HL-60 (cell line): ENCODE measurements at places on chromosomes 3 and 15.

- no peak for DNase-seq
These were observed 317.4 kb upstream of the LRRFIP2 start for GRCh38 chr3:37491776-37492175.

DNA sequence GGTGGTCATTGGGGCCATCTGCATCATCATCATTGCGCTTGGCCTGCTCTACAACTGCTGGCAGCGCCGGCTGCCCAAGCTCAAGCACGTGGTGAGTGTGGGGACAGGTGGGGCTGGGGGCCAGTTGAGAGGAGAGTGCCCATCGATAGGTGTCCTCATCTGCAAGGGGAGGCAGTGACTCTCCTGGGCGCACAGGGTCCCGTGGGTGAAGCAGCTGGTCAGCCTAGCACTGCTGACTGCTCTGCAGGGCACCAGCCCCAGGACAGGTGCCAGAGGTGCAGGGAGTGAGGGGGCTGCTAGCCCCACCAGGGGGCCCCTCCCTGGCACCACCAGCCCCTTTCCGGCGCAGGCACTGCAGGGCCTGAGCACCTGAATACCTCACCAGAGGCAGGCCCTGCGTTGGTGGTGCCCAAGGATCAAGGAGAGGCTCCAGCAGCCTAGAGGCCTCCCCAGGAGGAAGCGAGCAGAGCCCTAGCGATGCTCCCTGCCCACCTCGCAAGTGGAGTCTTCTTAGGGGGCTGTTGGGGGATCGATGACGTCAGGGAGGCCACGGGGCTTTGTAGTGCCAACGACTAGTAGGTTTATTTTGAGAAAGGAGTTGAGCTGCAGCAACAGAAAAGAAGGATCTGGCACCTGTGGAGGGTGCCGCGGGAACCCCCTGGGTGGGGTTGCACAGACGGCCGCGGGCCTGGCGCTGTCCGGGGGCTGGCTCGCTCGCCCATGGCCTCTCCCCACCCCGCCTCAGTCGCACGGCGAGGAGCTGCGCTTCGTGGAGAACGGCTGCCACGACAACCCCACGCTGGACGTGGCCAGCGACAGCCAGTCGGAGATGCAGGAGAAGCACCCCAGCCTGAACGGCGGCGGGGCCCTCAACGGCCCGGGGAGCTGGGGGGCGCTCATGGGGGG lies 976 bp upstream of the ABTB1 start:
- no peak for DNase-seq

DNA sequence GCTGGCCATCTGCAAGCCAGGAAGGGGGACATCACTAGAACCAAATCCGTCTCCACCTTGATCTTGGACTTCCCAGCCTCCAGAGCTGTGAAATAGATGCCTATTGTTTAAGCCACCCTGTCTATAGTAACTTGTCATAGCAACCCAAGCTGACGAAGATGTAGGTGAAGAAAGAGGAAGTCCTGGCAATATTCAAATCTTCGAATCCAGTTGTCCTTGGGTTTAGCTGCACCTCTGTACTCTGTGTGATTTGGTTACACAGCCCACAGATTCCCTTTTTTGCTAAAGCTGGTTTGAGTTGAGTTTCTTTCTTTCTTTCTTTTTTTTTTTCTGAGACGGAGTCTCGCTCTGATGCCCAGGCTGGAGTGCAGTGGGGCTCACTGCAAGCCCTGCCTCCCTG lies 68.0 kb upstream of the XCR1 start:
- DNase-seq = peak; percentile 85

DNA sequence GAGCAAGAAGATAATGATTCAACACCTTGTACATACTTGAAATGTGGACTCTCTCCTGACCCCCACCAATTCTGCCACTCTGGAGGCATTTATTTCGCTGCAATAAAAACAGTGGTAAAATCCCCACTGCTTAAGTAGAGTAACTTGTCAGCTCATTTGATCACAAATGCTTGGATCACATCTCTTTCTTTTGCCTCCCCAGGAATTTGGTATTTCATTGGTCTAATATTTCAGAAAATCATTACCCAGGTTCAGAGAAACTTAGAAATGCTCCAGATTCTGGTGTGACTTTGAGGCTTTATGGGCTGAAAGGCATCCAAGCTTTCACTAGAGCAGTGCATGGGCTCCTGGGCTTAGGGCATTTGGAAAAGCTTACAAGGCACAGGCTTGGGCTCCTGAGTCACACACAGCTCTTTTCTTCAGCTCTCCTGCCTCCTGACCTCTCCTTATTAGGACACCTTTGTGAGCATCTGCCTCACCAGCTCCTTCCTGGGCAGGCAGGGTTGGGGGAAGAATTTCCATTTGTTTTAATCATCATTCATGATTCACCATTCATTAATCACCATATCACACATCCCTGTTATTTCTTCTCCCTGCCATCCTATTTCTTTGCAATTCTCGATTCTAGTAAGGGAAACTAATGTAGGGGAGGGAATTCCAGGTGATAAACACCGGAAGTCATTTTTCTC lies 22.5 kb downstream of the CDCP1 start:
- DNase-seq = no peak

- no peak for DNase-seq
These were observed 36.8 kb downstream of the KLHL6 start for GRCh38 chr3:183518491-183519251.

DNA sequence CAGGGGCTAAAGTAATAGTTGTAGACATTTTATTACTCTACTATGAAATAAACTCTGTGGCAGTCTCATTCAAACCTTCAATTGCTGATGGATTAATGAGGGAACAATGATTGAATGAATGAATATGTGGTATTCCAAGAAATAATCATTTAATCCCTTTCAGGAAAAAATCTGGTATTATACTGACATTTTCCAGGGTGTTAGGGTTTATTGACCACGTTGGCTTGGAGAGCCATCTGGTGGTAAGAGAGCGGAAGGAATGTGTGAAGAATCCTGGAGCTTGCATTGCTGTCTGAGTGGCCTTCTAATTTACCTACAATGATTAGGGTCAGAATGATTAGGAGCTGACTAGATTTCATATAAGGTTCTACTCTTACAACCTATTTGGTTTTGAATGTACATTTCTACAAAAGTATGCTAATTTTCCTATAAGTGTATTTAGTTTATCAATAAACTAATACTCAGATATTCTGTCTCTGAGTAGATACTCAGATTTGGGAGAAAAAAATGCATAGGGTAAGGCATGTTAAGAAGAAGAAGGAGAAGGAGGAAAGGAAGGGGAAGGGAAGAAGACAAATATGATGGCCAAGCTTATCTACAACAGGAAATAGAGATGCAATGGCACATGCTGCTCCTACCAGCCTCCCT lies 249.9 kb downstream of the ROBO1 start:
- DNase-seq = no peak

DNA sequence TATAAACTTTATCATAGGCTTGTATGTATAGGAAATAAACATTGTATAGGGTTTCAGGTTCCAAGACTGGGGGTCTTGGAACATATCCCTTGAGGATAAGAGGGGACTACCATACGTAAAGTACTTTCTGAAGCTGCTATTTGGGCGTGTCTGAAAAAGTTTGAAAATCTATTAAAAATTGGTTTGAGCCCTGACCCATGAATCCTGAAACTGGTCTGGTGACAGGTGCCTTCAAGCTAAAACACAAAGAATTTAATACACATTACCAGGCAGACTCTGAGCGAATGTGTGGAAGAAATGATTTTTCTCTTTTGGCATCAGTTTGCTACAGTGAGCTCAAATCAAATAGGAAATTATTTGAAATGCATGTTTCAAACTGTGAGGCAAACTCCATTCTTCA lies 16.3 kb downstream of the TF start:
- DNase-seq = no peak

GRCh38 chr15:65881766-65882434 lies 12.6 kb downstream of the RAB11A start:
- DNase-seq = no peak

GRCh38 chr15:69034352-69034751 lies 19.9 kb downstream of the NOX5 start:
- no peak for DNase-seq

DNA sequence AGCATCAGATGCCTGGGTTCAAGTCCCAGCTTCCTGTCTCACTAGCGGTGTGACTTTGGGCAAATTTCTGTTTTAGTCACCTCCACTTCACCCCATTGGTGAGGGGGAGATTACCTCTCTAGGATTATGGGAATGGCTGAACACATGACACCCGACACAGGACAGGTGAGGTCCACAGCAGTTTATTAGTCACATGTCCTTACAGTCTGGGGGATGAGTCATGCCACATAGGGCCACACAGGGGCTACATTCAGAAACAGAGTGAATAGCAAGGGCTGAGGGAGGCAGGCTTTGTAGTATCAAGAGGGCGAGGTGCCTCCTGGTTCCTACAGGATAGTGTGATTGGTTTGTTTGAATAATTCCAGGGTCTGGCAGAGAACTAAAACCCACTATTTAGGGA lies 15.2 kb upstream of the ITGA11 start:
- DNase-seq = no peak

DNA sequence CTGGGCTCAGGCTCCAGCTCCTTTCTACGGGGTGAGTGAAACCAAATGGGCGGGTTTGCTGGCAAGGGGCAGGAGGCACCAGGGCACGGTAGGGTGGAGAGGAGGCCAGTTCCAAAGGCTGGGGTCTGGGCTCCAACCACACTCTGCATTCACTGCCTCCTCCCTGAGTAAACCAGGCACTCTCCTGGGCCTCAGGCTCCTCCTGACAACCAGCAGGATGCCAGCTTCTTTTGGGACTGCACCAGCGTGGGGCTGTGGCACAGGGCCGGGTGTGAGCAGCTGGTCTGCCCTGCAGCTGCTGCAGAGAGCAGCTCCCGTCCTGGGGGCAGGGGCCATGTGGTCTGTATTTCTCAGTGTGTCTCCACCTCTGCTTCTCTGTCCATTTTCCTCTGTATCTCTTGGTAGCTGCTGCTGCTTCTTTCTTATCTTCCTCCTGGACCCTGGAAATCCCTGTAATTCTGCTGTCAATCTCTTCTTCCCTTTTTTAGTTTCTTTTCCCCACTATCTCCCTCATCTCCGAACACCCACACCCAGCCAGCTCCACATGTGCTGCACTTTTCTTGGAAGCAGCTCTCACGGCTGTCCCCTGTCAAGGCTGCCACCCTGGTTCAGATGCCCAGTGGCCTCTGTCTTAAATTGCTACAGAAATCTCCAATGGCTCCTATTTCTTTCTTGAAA lies 54.9 kb upstream of the TBC1D21 start:
- DNase-seq = no peak

DNA sequence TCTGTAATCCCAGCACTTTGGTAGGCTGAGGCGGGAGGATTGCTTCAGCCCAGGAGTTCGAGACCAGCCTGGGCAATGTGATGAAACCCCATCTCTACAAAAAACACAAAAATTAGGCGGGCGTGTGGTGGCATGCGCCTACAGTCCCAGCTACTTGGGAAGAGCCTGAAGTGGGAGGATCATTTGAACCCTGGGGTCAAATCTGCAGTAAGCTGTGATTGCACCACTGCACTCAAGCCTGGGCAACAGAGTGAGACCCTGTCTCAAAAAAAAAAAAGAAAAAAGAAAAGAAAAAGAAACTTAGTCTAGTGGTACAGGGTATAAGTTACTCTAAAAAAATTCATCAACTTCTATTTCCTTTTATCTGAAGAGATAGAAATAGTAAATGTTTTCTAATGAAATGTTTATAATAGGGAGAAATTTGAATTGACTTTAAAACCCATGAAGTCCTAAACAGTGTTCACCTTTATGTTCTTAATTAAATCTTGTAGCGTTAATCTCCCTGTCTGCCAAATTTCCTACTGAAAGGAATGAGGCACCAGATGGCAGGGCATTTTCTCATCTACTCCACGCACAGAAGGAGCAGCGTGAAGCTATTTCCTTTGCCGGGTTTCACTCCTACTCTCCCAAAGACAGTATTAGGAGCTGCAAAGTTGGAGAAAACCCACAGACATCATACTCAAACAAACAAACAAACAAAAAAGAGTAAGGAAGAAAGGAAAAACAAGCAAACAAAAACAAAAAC lies 1.9 kb downstream of the PCLAF start:
- DNase-seq = no peak

- no peak for DNase-seq
These were observed 573.0 kb downstream of the RBMS3 start for GRCh38 chr3:29853841-29854397.

DNA sequence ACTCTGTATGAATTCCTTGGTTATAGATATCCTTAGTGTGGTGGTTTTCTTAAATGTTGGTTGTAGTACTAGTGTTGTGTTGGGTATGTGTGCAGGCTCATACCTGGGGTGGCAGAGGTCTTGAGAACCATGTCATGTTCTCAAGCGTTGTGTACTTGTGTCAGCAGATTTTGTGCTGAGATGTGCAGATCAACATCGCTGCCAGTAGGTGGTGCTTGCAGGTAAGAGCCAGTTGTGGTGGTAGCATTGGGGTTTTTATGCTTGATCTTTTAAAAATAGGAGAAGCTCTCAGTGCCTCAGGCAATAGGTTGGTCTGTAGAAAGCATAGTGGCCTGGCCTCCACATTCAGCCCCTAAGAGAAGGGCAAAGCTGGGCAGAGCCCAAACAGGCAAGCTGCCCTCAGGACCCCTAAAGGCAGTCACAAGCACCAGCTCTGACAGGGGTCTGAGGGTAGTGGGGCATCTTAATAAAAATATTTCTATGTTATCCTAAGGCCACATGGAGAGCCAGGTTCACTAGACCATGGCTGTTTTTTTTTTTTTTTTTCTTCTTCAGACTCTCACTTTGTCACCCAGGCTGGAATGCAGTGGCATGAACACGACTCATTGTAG lies 164.0 kb downstream of the IL20RB start:
- DNase-seq = peak; percentile 48

- DNase-seq = no peak
These were observed 71.8 kb downstream of the TM2D3 start for GRCh38 chr15:101580431-101580830.

- DNase-seq = no peak
These were observed 151.6 kb upstream of the CTDSPL start for GRCh38 chr3:37709946-37710640.

- DNase-seq = peak; percentile 100
These were observed at the start of the genes PARP3 and RRP9 for GRCh38 chr3:51941798-51942602. PARP3 (plus strand) TSS chr3:51942363; CDS start chr3:51943356, 993 bp downstream. RRP9 (minus strand) TSS chr3:51941904; CDS start chr3:51941867, 37 bp downstream.

DNA sequence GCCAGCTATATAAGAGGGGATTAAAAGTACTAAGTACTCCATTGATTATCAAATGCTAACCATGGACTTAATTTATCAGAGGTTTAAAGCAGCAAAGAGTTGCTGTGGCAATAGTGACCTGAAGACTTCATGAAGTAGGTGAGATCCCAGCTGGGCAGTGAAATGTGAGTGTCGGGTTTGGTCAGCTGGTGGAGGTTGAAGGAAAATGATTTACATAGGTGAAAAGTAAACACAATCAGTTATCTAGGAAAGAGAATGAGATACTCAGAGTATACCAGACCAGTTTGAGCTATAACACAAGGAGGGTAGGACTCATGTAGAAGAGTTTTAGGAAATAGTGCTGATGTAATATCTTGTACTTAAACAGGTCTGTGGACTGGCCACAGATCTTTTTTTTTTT lies 16.5 kb upstream of the FBXO22 start:
- no peak for DNase-seq
